ENCODE measurements at places on chromosomes 3 and 15.

DNA sequence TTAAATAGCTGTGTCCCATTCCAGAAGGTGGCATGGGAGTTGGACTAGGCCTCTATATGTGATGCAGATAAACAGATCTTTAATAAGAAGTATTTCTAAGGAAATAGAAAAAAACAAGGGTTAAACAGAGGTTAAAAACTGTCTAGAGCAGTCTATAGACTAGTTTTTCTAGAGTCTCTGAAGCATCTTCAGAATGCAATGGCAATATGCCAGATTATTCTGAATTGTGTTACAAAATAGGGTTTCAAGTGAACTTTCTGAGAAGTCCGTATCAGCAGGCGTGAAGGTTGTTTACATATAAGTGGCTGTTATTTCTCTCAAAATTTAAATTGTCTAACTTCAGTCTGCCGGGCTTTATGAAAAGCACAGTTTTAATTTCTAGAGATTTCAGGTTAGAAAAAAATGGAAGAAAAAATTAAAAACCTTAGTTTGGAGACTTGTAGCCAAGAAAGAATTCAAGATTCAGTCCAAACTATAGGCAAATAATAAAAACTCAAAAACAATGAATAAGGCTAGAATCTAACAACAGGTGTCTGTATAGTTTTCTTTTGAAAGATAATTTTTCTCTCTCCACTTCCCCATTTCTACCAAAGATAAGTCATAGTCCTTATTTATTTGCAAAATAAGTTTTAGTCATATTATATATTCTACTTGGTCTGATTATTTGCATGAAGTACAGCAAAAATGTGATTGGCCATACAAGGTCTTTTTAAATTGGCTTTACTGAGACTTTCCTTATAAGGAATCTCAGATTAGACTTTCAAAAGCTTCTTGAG lies 55.2 kb downstream of the OSTN start:
- DNase-seq, result no peak

DNA sequence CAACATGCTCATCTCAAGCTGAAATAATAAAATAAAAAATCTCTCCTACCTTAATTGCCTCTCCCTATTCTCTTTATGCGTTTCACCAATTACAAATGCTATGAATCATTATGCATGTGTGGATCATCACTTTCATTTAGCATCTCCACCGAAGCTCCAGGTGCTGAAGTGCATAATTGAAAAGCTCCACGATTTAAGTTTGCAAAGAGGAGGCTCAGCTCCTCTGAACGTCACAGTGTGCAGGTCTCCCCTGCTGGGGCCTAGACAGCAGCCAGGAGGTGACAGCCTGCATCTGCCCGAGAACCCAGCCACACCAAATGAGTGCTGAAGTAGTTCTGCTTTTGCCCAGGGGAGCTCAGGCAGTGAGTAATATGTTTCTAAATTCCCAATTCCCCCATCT lies 60.5 kb upstream of the GLCE start:
- DNase-seq, result no peak

DNA sequence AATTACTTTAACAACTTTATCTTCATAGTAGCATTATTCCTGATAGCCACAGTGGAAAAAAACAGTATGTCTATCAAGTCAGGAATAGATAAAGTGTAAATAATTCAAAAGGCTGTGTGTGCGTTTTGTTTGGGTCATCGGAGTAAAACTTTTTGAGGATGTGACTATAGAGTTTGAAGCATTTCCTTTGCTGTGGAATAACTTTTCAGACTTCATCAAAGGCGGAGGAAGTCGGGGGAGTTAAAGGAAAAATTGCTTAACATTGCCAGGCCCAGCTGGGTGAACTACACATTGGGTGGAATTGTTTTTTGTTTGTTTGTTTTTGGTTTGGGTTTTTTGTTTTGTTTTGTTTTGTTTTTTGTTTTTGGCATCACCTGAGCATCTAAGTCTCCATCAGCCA lies 70.4 kb upstream of the CRTC3 start:
- DNase-seq, result no peak

DNA sequence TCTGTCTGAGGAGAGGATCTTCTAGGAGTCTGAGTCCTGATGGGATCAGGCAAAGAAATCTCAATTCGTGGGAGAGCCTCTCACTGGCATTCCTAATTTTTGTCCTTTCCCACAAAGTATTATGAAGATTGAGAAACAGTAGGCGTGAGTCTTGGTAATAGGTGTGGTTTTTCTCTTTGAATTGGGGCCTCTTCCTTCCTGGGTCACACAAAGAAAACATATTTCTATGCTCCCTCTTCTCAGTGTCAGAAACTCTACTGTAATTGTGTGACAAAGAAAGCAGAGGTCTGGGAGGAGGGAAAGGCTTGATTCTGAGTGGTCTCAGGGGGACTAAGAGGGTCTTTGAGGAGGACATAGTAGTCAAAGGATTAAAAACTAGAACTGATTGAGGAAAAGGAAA lies 6.0 kb downstream of the GABRR3 start:
- DNase-seq, result no peak

- no peak for DNase-seq
Measured at GRCh38 chr3:28033059-28033784, 208.2 kb upstream of the CMC1 start.

DNA sequence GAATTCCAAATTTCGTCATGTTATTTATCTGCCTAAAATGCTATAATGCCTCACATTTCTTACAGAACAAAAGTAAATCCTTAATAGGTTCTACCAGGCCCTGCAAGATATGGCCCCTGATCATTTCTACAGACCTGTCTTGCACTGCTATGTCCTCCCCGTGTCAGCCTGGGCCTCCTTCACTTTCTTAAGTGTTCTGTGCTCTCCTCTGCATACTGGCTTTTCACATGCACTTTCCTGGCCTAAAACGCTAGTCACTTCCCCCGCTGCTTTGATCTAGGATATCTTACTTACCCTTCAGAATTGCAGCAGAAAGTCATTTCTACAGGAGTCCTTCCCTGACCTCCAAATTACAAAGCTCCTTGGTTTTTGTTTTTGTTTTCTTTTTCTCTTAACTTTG lies 551.3 kb downstream of the NSUN3 start:
- DNase-seq, result no peak

GRCh38 chr15:60259469-60259868 lies 138.3 kb downstream of the ANXA2 start:
- no peak for DNase-seq

GRCh38 chr3:117545484-117545883 lies 835.9 kb downstream of the TUSC7 start:
- DNase-seq, result no peak

DNA sequence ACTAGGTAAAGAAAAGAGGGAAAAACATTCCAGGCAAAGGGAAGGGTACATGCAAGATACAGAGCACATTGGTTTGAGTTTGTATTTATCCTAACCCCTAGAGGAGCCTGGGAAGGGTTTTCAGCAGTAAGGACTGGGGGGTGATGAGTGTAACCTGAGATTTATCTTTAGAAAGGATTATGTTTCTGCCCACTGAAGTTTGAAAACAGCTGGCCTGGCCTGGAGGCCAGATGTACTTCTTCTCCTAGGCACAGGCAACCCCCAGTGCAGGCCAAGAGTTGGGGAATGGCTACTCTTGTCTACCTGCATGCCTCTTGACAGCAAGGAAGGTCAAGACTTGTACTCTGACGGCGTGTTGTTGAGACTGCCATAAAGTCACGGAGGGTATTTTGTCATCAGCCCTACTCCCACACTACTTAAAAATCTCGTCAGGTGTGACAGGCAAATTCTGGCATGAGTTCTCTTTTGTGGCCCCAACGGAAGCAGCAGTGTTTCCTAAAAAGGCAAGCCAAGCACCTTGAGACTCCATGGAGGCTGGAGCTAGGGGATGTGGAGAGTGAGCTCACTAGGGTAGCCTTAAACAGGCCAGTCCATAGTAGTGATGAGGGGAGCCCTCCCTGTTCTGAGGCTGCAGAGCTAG lies 241.5 kb upstream of the WNT5A start:
- DNase-seq, result no peak

GRCh38 chr3:109070211-109070610 lies 47.7 kb downstream of the MORC1 start:
- DNase-seq, result no peak

DNA sequence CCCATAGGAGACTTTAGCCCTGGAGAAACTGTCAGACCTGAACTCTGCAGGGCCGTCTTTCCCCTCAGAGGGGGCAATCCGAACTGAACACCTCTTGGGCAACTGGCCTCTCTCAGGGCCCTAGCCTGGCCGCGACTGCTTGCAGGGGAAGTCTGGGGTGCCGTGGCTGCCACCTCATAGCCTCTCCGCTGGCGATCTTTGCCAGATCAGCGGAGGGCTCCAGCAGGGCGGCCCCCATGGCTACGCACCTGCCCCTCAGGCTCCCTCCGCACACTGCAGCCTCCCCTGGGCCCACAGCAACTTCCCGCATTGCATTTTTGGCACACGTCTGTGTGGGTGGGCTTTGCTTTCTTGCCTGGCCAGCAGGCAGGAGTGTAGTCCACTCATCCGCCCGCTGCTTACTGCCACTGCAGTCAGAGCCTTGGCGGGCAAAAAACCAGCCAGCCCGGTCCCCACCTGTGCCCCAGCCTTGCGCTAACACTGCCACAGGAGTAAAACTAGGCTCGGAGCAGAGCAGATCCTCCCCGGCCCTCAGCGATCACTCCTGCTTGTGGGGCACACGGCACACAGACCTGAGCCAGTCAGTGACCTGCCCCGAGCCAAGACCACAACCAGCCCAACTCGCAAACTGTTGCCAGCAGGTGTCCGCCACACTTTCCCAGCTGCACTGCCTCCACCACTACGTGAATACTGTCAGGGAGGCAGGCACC lies 266.8 kb upstream of the CBLB start:
- DNase-seq, result no peak

DNA sequence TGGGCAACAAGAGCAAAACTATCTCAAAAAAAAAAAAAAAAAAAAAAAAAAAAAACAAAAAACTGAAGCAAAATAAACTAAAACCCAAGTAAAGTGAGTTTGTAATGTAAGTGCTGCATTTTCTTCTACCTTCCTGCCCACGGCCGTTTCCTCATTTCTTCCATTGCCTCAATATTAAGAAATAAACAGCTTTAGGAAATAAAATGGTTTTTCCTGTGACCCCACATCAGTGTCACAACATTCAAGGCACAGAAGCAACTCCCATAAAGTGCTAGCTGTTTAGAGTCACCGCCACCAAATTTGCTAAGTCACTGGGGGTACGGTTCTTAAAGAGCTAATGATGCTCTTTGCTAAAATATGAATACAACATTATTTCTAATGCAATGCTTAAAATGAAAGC lies 3.3 kb downstream of the PKM start:
- DNase-seq, result peak; percentile 41

DNA sequence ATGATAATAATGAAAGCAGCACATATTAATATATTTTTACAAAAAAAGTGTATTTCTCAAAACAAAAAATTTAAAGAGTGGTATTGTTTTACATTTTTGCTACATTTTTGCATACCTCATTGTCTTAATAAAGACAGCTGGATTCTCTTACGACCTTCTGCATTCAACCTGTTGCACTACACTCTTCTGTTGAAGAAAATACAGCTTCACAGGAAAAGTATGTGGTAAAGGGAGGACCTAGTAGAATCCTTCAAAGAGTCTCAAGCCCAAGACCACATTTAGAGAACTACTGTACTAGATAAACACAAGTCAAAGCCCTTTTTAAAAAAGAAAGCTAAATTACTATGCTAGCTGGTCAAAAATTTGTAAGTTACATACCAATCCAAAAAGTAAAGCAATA lies 7.9 kb downstream of the ZNF280D start:
- no peak for DNase-seq

DNA sequence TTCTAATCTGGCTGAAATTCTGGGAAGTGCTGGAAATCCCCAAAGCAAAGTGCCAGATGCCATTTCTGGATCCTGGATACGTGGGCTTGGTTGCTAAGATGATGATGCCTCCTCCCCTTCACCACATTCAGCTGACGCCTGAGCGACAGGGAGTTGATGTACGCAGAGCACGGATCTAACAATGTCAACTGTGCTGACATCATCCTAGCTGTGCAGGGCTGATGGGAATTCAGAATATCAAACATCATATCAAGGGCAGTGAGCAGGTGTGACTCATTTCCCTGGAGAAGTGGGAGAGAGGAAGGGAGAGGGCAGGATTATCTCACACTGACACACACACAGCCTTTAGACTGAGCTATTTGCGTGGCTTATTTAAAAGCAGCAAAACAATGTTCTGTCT lies 92.6 kb upstream of the ZBTB20 start:
- DNase-seq, result no peak

DNA sequence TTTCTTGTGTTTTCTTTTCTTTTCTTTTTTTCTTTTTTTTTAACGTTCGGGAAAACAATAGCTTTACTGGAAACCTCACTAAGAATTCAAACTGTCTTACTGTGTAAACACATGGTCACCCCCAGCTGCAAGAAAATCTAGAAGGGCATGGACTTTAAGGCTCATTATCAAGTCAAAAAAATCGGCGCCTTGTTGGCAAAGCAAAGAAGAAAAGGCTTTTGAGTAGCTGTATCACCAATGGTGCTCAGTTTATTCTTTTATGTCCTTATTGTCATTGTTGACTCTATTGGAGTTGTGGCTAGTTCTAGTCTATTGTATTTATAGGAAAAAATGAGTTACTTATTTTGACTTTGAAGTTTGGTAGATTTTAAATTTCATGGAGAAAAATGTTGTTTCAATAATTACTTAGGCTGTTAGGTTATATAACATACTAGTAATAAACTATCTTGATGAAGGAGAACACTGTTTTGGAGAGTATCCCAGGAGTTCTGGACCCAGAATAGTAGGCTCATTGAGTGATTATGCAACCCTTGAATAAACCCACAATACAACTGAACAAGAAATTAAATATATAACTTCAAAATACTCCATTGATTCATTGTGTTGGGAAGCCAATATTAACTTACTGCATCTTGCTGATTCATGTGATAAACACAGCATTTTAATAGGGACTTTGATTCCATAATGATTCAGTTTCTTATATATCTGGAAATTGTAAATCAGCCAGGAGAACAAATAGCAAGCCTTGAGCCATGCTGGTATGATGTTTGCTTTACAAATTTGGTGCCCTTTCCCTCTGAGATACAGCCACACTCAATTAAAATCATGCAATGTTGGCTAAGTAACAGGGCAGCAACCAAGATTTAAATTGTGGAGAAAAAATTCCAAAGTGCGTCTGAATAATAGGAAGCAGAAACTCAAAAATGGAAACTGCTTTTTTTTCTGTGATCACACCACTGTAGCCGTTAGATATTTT lies 27.8 kb upstream of the GOLIM4 start:
- DNase-seq, result no peak

GRCh38 chr15:69016021-69016595 lies 1.6 kb downstream of the NOX5 start:
- DNase-seq, result no peak

DNA sequence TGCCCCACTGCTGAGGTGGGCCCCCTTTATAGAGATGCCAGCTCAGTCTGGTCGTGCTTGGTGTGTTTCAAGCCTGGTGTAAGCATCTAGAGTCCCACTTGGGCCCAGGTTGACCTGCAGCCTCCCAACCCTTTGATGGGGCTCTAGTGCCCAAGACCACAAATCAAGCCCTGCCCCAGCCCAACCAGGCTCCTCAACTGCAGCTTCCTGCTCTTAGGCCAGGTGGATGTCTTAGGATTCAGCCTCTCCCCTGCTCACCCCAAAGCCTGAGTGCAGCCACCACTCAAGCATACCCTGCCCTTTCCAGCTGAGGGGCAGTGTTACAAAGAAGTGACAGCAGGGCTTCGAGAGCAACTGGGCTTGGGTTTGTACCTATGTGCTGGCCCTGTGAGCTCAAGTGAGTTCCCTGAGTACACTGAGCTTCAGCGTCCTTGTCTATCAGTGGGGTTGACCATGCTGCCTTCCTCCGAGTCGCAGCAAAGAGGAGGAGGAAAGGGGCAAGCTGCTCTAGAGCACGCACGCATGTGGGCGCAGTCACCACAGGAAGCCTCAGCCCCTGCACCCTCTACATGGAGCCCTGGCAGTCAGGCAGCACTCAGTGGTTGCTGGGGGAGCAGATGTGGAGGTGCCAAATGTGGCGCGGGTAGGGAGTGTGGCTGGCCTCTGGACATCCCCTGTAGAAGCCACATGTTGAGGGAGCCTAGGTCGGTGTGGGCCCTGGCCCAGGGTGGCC lies 120.7 kb downstream of the EEFSEC start:
- DNase-seq, result no peak

All from SIG-M5 (cell line).